Activated T-helper 1 cell treated with anti-CD3 and anti-CD28 coated beads, Interleukin-12 subunit alpha, Interleukin-12 subunit beta, Interleukin-2, Interleukin-4 antibody, amounts not matched to agents 30 ng/mL and 10 ng/mL and 1 ng/mL, durations not matched to agents 14 hours and 24 hours and 36 hours (primary cell): ENCODE measurements at places on chromosomes 7 and 10.

GRCh38 chr10:8776926-8777622 is 722.6 kb downstream of the GATA3 start:
- DNase-seq, result no peak

DNA sequence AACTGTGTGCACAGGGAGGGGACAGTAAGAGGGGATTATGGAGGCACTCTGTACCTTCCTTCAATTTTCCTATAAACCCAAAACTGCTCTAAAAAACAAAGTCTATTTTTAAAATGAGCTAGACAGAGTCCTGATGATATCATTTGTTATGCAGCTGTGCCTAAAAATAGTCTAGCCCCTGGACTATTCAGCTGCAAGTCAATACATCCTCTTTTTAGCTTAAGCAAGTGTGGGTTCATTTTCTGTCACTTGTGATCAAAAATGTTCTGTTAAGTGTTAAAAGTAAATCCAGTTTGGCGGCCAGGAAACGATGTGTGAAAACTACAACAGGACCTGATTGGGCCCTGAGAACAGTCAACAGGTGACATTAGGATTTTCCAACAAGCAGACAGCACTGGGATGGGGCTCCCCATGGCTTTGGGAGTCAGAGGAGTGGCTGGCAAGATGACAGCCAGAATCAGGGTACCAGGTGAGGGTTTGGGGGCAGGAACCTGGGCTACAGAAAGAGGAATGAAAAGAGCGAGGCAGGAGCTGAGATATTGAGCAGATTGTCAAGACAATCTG is 33.9 kb downstream of the FAM107B start:
- no peak for DNase-seq

DNA sequence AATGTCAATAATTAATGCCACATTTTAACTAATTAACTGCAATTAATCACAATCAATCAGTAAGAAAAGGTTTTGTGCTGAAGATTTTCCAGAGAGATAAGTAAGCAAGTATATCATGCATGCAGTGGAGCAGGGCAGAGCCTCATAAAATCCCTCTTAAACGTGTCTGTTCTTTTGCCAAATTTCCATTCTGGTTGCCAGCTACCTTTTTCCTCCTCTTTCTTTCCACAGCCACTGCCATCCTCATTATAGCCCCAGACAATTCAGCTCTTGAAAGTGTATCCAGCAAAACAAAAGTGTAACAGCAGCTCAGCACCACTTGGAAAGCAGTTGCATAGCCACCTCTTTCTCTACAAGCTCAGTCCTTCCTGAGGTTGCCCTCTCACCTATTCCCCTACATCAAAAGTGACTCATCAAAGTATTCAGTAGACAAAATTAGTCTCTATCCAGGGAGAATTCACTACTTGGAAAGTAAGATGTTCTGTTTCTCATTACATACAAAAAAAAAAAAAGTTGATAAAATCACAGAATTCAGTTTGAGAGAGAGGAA is 26.9 kb upstream of the EPHB6 start:
- no peak for DNase-seq

DNA sequence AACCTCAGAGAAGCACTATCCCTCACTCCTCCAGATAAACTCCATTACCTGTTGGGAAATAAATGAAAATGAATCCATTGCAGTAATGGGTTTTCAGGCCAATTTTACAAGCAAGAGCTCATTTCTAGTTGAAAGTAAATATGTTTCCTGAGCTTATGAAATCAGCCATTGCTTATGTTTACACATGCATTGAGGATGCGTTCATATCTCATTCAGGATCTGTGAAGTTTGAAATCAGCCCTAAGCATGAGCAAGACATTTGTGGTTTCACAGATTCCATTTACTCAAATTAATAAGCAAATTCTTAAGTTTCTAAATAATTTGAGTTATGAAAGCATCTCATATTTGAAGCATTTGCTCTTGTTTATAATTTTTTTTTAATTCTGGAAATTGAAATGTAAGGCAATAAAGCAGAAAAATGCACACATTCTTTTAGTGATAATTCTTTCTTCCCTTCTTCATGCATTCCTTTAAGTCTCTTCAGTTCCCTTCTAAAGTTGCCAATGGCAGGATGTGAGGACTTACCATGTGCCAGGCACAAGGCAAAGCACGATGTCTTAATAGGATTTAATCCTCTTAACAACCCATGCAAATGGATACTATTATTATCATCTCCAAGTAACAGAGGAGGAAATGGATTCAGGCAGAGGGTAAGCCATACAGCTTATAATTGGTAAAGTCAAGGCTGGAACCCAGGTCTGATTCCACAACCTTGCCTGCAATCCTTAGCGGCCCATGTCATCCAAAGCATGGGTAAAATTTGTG is 35.0 kb upstream of the CTTNBP2 start:
- no peak for DNase-seq

GRCh38 chr7:158192184-158192835 is 395.3 kb downstream of the PTPRN2 start:
- no peak for DNase-seq

- DNase-seq, result no peak
Measured at GRCh38 chr10:26706206-26706605, 8.7 kb downstream of the PDSS1 start.

DNA sequence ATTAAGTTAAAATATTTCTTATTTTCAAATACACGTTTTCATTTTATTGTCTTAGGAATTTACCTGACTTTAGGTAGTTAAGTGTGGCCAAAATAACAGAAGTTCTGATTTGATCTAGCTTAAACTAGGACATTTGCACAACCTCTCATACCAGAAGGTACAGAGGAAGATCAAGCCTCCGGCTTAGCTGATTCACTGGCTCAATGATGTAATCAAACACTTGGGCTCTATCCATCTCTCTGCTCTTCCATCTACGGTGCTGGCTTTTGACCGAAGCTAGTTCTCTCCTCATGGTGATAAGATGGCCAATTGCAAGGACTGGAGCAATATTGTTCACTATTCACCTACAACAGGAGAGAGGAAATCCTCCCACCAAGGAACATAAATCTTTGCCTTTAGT is 12.2 kb upstream of the HYCC1 start:
- no peak for DNase-seq

DNA sequence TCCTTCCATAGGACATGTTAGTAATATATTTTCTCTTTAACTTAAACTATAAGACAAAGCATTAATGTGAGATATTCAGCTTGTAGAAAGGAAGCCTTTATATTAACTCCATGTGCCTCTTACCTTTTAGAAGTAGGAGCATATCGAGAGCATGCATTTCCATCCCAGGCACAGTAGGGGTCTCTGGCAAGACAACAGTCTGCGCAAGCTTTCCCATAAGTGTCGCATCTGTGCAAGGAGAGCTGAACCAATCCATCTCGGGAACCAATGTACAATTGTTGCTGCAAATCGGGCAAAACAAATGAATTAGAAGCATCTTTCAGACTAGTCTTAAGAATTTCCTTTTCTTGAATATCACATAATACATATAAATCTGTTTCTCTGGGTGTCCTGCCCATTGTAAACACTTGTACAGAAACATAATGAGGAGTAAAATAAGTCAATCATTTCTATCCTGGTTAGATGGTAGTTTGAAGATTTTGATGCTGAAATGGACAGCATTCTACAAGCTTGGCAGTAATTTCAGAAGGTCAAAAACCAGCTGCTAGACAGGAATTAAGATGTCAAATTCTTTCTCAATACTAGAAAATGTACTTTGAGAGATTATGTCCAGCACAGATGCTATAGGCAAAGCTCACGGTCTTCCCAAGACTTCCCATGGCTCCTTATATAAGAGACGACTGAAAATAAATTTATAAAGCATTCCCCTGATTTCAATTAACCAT is 171.8 kb downstream of the SEMA3D start:
- DNase-seq, result no peak
